KG1 (cell line): ENCODE measurements at places on chromosomes 7 and 10.
A peak's percentile ranks its signal among the peaks of the same experiment; 100 is the strongest.

- DNase-seq, result no peak
These were observed 58.0 kb downstream of the CREB5 start for GRCh38 chr7:28470344-28470743.

- peak; percentile 13 for DNase-seq
These were observed 59.6 kb downstream of the ADRB1 start for GRCh38 chr10:114103284-114103683.

- DNase-seq, result no peak
These were observed 165.7 kb downstream of the SEMA3D start for GRCh38 chr7:85021101-85021704.

- DNase-seq, result no peak
These were observed 116.0 kb downstream of the KMT2E start for GRCh38 chr7:105130048-105130447.

- no peak for DNase-seq
These were observed 127.8 kb downstream of the RNF216 start for GRCh38 chr7:5653661-5654060.

DNA sequence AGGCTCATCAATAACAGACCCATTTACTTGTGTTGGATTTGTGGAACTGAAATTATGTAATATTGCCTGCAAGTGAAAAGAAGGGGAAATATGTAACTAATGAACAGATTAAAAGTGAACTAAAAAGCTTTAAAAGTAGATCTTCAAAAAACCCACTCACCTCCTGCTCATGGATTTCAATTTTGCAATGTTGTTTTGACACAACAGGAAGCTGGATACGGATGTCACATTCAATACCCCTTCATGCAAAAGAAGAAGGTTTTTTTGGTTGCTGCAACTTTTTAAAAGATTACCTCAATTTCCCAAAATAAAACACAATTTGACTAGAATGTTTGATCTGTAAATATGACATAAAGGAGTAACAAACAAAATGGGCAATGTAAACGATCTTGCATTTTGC lies 3.3 kb downstream of the MKI67 start:
- DNase-seq, result no peak

- DNase-seq, result no peak
These were observed 112.7 kb upstream of the BMPER start for GRCh38 chr7:33792547-33793105.

GRCh38 chr10:32952541-32953276 lies 5.3 kb downstream of the ITGB1 start:
- no peak for DNase-seq

- DNase-seq, result no peak
These were observed 185.7 kb downstream of the TFEC start for GRCh38 chr7:115844857-115845256.

GRCh38 chr10:114634609-114634979 lies 23.5 kb downstream of the ABLIM1 start:
- no peak for DNase-seq

- no peak for DNase-seq
These were observed at the start of gene AZGP1 for GRCh38 chr7:99975782-99976521. Gene AZGP1, minus strand, starts transcription at chr7:99976031. Its CDS starts 11 bp downstream, at chr7:99976020.

- no peak for DNase-seq
These were observed 42.4 kb upstream of the FAM20C start for GRCh38 chr7:149791-150636.

DNA sequence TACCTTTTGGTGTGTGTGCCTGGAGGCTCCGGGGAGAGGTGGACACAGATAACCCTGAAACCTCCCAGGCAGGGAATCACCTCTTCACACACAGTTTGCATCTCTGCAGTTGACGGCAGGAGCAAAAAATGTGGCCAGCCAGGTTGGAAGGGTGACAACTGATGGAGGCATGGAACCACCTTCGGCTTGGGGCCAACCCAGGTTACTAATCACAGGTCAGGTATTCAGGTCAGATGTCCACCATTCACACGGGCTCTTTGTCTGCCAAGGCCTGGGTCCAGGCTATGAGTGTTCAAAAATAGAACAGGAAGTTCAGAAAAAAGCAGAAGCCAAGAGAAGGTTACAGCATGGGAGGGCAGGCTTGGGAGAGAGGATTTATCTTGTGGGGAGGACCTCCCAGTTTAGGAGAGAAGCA lies 137.2 kb upstream of the EFCAB10 start:
- DNase-seq, result no peak

DNA sequence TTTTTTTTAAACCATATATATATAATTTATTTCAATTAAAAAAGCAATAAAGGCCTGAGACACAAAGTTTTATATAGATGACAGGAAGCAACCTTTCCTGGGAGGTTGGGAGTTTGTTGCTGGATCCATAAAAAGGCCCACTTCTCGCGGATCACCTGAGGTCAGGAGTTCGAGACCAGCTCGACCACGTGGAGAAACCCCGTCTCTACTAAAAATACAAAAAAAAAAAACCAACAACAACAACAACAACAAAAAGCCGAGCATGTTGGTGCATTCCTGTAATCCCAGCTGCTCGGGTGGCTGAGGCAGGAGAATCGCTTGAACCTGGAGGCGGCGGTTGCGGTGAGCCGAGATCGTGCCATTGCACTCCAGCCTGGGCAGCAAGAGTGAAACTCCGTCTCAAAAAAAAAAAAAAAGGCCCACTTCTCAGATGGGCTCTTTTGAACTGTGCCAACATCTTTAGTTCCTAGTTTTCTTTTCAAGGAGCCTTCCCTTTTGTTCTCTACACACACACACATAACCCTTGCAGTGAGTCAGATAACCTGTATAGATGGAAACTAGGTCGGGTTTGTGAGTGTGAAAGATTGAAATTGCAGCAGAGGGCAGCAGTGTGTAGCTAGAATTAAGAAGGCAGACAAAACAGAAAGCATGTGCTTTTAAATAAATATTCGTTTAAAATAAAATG lies 1.2 kb upstream of the SMNDC1 start:
- peak; percentile 39 for DNase-seq

GRCh38 chr7:136023134-136023869 lies 46.1 kb upstream of the MTPN start:
- DNase-seq, result no peak

DNA sequence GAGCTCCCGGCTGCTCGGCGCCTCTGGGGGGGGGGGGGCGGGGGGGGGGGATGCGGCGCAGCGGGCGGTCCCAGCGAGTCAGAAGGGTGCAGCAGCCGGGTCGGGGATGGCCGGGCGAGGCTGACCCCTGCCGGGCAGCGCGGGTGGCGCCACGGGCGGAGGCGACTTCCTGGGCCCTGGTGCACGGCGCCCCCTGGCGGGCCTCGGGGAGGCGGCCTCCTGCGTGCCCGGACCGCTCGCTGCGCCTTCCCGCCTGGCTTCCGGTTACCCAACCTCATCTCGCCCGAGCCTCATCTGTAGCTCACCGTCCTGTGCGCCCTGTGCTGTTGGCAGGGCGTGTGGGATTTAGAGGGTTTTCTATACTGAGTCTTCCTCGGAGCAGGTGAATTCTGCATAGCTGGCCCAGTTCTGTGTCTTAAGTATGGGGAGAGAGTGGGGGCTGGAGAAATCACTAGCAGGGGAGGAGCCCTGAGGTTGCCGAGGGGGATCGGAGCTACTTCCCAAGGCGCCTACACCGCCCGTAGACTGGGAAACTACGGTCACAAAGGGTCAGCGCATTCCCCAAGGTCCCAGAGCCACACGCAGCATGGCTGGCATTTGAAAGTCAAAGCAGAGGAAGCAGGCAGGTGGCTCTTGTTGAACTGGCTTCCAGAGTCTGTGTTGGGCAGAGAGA lies 28.3 kb upstream of the WDFY4 start:
- DNase-seq, result peak; percentile 80

GRCh38 chr7:130149281-130150139 lies 55.7 kb downstream of the TMEM209 start:
- DNase-seq, result no peak

DNA sequence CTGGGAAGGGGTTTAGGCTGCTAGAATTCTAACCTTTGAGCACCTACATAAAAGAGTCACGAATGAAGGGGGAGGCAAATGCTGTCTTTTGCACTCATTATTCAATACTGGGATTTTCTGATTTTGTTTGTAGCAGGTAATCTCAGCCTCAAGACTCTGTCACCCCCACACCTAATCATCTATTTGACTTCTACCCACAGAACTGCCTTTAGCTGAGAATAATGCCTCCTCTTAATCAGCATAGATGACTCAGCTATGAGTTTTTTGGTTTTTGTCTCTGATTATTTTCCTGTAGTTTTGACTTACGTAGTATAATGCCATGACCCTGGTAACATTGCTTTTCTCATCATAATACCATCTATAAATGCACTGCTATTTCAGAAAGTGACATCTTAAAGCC lies 42.7 kb upstream of the CACNB2 start:
- no peak for DNase-seq

DNA sequence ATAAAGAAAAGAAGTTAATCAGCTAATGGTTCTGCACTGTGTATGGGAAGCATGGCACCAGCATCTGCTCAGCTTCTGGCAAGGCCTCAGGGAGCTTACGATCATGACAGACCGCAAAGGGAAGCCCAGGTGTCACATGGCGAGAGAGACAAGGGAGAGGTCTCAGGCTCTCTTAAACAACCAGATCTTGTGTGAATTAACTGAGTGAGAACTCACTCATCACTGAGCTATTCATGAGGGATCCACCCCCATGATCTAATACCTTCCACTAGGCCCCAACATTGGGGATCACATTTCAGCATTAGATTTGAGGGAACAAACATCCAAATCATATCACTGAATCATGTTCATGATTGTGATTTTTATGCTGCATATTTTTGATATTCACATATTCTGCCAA lies 5.8 kb downstream of the USP54 start:
- no peak for DNase-seq
